AG10803 (cell line): ENCODE measurements at places on chromosomes 1 and 21.

DNA sequence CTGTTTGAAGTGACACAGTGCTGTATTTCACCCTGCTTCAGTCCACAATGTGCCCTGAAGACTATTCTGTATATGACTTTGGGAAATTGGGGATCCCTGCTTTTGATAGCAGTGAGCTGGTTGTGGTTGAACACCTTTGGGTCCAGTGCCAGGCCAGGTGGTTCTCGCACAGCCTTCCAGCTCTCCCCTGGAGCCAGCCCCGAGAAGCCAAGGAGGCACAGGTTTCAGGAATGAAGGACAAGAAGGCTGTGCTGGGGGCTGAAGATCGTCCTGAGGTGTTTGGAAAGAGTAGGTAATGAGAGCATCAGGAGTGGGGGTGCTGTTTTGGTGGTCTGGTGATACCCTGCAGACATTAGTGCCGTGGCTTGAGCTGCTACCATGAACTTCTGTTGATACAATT, 131.4 kb upstream of the COL6A1 start:
- no peak for DNase-seq

- peak; percentile 29 for DNase-seq
Measured at GRCh38 chr1:35725596-35725995, 6.9 kb upstream of the C1orf216 start.

GRCh38 chr1:36937371-36937770, 96.9 kb downstream of the GRIK3 start:
- no peak for DNase-seq

DNA sequence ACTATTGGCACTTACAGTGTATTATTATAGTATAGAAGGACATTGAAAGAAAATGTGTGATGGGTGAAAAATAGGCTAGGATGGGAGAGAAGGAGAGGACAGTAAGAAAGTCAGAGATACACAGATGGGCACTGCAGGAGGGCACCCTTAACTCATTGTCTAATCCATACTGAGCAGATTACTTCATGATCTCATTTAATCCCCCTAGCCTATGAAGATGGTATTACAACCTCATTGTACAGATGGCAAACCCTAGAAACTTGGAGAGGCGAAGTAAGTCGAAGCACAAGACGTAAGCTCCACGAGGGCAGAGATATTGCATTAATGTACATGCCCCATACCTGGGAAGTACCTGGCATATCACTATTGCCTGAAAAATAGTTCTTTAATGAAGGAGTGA, 346.9 kb upstream of the DAB1 start:
- DNase-seq = no peak

GRCh38 chr1:23643736-23644554, 47.7 kb upstream of the RPL11 start:
- no peak for DNase-seq
